ENCODE measurements at places on chromosomes 3 and 15.

- no peak for DNase-seq
Measured at GRCh38 chr3:157043771-157044170, 116.2 kb downstream of the CCNL1 start.

DNA sequence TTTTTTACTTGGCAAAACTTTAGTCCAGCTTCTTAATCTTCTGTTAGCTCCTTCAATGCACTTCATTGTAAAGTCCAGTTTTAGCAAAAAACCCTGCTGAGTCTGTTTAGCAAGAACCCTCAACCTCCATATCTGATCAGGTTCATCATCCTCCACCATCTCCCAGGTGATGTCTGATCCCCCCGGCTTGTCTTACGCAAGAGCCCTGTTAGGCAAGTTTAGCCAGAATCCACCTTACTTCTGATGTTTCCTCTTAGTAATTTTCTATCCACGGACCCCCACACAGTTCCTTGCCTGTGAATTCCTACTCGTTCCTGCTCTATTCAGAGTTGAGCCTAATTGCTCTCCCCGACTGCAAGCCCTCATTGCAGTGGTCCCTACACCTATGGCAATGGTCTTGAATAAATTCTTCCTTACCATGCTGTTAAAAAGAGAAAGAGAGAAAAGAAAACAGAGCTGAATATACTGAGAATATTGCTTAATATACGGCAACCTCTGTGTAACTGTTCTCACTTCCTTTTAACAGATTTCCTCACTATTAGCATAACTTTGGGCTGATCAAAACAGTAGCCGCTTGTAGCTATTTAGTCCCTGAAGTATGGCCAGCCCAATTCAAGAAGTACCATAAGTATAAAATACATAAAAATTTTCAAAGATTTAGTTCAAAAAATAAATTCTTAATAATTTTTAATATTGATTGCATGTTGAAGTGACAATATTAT is 78.7 kb upstream of the MME start:
- DNase-seq: no peak

DNA sequence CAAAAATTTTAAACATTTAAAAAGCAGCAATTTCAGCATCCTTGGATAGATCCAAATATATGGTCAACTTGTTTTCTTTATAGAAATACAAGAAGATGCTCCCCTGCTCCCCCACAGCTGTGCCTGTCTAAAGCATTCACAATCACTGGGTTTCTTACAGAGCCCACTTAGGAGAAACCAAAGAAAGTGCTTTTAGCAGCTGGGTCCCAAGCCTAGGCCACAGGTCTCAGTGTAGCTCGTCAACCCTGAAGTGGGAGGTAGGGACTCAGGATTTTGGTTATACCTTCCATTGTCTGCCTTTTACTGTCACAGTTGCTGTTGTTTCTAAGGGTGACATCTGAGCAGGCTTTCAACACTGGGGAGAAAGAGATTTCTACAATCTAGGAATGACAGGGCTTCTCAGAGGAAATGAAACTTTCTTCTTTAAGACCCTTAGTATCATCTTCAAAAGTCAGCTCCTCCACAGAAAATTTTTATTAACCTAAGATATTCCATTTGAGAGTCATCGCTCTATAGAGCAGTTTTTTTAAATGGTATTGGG is 199.3 kb upstream of the CMC1 start:
- DNase-seq: no peak

GRCh38 chr3:115836944-115837343 is 213.6 kb downstream of the GAP43 start:
- DNase-seq: no peak

DNA sequence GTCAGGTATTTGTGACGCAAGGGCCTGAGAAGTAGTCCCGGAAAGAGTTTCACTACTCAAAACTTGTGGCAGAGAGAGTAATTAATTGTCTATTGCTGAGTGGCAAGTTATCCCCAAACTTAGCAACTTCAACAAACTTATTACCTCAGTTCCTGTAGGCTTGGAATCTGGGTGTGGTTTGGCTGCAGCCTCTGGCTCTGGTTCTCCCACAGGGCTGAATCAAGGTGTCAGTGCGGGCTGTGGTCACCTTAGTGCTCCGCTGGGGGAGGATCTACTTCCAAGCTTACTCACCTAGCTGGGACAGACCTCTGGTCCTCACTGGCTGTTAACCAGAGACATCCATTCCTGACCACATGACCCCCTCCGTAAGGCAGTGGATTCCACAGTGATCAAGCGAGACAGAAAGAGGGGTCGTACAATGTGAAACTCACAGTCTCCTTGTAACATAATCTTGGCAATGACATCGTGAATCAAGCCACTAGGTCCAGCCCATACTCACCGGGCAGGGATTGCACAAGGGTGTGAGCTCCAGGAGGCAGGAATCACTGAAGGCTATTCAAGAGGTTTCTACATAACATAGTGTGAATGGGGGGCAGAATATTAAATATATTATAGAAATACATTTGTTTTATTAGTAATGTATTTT is 138.3 kb downstream of the RYR3 start:
- no peak for DNase-seq

- no peak for DNase-seq
Measured at GRCh38 chr15:58758141-58758540, 8.6 kb upstream of the ADAM10 start.

DNA sequence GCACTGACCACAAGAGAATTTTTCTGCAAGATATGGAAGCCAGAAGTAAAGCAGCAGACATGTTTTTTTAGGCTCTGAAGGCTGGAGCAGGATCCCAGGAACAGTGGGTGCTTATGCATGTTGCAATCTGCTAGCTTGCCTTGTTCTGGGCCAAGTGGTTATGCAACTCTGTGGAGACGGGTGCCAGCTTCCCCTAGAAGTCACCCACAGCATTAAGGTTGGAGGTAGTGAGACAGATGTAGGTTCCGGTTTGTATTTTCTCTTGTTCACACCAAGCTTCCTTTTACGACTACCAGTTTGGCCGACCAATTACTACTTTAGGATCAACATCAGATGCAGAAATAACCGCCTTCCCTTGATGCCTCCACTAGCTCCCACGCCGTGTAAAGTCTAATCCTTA is 11.1 kb downstream of the DPH3 start:
- no peak for DNase-seq

- DNase-seq: no peak
Measured at GRCh38 chr3:46742992-46743585, 25.4 kb upstream of the PRSS50 start.

- DNase-seq: no peak
Measured at GRCh38 chr3:78495301-78495700, 1272.5 kb downstream of the ROBO1 start.

DNA sequence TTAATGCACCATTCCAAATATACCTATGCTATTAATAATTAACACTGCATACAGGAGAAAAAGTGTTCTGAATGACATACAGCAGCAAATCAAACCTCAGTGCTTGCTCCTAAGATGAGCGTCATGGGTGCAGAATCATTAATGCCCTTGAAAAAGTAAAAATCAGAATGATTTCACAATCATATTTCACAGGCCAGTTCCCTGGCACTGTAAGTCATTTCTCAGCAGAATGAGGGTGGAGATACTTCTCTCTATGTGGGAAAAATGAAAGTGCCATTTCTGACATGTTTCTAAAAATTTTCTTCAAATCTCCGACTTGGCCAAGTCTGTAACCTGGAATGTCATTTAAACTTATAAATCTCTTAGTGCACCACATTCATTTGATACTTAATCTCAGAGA is 549.8 kb upstream of the AGTR1 start:
- DNase-seq: no peak

DNA sequence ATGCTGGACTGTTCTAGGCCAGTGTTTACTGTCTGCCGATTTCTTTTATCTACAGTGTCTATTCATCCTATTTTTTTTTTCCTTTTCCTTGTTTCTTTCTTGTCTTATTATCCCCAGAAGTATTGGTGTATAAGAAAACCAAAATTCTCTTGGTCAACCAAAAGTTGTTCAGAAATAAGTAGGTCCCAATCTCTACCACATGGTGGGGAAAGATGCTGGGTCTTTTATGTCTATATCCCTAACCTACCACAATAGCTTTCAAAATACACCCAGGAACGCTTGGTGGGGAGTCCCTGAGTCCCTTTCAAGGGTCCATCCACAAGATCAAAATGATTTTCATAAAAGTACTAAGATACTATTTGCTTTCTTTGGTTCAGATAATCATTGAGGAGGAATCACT is 225.6 kb downstream of the CLSTN2 start:
- DNase-seq: no peak

- DNase-seq: no peak
Measured at GRCh38 chr3:19226479-19226878, 78.2 kb downstream of the KCNH8 start.

GRCh38 chr3:197242784-197243432 is 55.5 kb downstream of the DLG1 start:
- DNase-seq: no peak

DNA sequence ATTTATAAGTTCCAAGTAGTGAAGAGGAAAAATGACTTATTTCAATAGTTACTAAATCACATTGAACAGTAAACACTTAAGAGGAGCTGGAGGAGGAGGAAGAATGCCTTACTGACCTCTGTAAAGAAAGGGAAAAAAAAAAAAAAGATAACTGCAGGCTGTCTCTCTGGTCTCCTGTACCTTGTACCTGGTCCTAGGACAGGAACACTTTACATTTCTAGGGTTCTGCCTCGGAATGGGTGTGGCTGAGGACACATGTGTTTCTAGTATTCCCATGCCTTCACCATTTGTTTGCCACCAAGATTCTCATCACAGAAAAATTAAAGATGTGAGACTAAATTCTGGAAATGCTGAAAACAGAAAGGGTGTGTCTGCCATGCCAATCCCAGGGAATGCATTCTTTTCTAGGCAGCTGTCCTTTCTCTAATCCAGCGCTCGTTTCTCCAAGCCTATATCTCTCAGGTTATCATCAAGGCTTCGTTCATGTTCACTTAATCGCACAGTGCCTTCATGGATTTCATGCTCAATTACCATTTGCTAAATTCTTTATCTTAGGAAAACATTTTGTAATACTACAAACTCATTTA is 1208.3 kb downstream of the OTOL1 start:
- DNase-seq: no peak

DNA sequence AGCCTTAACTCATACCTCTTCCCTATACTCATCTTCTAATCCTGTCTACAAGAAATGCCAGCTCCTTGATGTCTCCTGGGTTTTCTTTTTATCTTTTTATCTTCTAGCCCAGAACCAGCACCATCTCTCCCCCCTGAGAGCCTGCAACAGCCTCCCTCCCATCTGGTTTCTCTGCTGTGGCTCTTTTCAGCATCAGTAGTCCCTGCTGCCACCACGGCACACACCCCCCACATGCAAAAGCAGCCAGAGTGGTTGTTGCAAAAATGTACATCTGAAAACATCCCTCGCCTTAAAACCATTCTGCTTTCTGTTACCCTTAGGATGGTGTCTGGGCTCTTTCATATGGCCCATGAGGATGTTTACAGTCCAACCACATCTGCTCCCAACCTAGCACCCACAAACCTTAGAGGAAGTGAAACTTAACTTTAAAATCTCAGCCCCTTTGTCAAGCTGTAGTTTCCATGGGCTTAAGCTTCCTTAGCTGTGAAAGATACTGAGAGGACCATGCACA is 775 bp downstream of the TTC21A start:
- DNase-seq: peak; percentile 48

- DNase-seq: peak; percentile 50
Measured at GRCh38 chr3:170257145-170257544, 34.9 kb downstream of the PRKCI start.

DNA sequence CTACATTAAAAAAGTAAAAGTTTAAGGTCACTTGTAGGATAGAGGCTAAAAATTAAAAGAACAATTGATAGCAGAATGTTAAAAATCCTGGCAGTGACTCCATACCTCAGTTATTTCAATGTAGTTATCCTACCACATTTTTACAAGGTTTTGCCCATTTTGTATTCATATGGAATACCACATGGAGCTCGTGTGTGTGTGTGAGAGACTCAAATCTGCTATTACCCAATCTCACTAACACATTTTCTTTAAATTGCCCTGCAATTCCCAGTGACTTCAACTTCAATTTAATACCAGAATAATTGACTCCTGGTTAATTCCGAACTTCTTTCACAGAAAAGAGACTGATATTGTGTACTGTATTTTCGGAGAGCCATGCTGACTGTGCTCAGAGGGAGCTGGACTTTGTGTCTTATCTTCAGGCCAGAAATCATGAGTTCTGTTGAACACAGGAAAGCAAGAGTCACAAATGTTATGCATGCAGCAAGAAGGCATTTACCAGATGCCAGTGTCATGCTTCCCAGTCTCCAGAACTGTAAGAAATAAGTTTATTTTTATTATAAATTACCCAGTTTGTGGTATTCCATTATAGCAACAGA is 529.0 kb upstream of the NECTIN3 start:
- DNase-seq: no peak

DNA sequence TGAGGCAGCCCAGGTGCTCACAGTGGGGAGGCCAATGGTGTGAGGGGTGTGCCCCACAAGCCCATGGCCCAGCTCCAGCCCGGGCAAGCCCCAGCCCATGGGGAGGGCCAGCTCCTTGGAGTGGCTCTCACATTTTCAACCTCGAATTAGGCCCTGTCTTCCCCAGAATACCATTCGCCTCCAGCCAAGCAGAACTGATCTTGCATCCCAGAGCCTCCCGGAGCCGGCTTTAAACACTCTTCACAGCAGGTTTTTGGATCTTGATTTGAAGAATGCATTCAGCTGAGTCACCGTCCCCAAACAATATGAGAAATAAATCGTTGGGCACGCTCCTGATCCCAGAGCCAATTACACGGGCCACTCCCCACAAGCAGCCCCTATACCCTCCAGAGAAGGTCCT is 23.7 kb downstream of the TPRA1 start:
- DNase-seq: no peak

- no peak for DNase-seq
Measured at GRCh38 chr3:115891006-115891636, 267.8 kb downstream of the GAP43 start.

GRCh38 chr15:93384886-93385285 is 295.9 kb upstream of the RGMA start:
- DNase-seq: no peak

DNA sequence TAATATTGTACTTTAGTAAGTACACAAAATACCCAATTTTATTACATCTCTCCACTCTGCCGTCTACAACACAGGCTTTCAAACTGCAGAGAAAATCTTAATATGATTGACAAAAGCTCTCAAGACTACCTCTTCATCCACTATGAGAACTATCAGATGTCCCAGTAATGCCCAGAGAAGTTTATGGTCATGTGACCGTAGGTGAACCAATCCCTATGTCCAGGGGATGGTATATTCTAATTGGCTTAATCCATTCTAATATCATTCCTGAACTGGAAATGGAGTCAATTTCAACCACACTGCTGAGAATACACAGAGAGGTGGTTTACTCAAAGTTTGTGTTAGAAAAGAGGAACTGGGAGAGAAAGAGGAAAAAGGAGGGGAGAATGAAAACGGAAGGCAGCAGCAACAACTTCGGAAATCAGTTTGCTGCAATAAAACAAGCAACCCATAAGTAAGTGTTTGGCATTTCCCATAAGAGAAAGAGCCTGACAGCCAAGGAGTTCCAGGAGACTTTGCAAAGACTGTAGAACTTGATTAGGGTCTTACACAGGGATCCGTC is 7.3 kb downstream of the SST start:
- DNase-seq: no peak

GRCh38 chr15:27828746-27829145 is 270.4 kb downstream of the OCA2 start:
- DNase-seq: no peak
